ENCODE measurements at places on chromosomes 4 and X.
A peak's percentile ranks its signal among the peaks of the same experiment; 100 is the strongest.

- no peaks in the 10 kb centered on the region for H3K27me3 ChIP-seq
- H3K27ac ChIP-seq: peak overlapping the region; percentile 21
- no peak for DNase-seq
- H3K4me3 ChIP-seq: peak overlapping the region; percentile 73
- H3K4me1 ChIP-seq: no peaks in the 10 kb centered on the region
Measured at GRCh38 chrX:68693481-68694434, 46.3 kb downstream of the STARD8 start.

DNA sequence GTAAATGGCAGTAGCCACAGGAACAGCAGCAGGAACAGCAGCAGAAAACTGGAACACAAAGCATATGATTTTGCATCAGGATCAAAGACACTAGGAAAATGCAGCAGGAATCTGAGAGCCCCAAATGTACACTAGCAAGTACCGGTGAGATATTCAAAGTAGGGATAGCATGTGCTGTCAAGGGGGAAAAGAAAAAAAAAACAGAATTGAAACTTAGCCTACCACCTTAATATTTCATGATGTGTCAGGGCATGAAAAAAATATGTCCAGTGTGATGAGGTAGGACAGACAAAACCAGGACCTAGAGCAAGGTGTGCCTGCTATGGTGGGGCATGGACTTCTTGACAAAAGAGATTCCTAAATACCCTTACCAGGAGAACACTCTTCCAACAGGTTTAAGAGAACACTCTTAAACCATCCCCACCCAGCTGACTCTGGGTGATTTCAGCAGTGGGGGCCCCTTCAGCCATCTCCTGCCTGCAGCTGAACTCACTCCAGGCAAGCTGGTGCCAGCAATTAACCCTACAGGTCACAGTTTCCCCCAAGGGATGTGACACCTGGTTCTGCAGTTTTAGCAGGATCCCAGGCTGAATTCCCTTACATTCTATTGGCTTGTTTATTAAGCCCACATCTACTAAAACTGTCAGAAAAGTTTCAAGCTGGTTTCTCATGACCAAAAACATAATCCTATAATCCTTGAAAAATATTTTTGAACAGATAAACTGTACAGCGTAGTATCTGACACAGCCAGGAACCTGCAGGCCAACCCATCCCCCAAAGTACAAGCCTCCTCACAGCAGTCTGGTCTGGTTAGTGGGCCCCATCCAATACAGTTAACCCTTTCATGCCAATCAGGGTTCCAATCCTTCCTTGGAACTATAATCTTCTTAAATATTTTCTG, 62.9 kb upstream of the FMR1 start:
- no peaks in the 10 kb centered on the region for H3K36me3 ChIP-seq
- no peak overlapping the region for H3K27ac ChIP-seq
- no peaks in the 10 kb centered on the region for H3K27me3 ChIP-seq
- DNase-seq: no peak
- no peak overlapping the region for H3K4me3 ChIP-seq
- H3K4me1 ChIP-seq: no peaks in the 10 kb centered on the region

DNA sequence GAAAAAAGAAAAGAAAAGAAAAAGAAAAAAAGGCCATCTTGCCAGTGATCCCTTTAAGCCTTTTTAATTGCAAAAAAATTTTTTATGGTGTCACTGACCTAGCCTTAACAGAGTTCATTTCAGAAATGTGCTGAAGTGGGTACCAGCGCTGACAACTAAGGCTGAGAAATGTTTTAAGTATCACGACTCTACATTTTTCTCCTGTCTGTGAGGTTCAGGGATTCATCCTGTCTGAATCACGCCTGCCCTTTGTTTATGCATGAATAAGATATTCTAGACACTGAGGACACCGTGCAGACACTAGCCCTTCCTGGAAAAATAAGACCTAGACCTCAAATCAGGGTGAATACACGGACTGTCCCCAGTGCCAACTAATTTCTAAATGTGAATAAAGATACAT, 154.4 kb upstream of the NOCT start:
- H3K36me3 ChIP-seq: no peaks in the 10 kb centered on the region
- no peak for DNase-seq
- H3K27ac ChIP-seq: no peak overlapping the region
- no peaks in the 10 kb centered on the region for H3K4me1 ChIP-seq
- H3K4me3 ChIP-seq: no peak overlapping the region

- no peaks in the 10 kb centered on the region for H3K4me1 ChIP-seq
- H3K27ac ChIP-seq: no peak overlapping the region
- no peak overlapping the region for H3K4me3 ChIP-seq
- no peaks in the 10 kb centered on the region for H3K27me3 ChIP-seq
- no peak for DNase-seq
Measured at GRCh38 chr4:61273233-61273632, 73.1 kb downstream of the ADGRL3 start.

- no peak overlapping the region for H3K4me3 ChIP-seq
- no peaks in the 10 kb centered on the region for H3K4me1 ChIP-seq
- H3K27me3 ChIP-seq: no peaks in the 10 kb centered on the region
- H3K27ac ChIP-seq: no peak overlapping the region
Measured at GRCh38 chr4:28232951-28233350, 1372.3 kb downstream of the STIM2 start.

DNA sequence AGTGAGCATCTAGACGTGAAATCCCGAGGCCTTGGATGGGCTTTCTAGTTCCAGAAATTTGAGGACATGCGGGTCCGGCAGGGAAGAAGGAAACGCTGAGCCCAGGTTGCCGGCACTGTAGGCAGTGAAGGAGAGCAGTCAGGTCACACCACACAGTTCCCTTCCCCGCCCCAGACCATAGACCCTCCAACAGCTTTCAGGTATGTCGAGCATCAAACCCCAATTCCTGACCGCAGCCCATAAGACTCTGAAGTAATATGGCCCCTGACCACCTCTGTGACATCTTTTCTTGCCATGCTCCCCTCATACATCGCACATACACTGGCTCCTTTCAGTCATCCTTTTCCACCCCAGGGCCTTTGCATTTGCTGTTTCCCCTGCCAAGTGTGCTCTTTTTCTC, 23.0 kb downstream of the RTL5 start:
- no peaks in the 10 kb centered on the region for H3K4me1 ChIP-seq
- DNase-seq: no peak
- H3K36me3 ChIP-seq: no peaks in the 10 kb centered on the region
- H3K27me3 ChIP-seq: no peaks in the 10 kb centered on the region

GRCh38 chr4:76108467-76109181, 34.1 kb downstream of the ART3 start:
- H3K27me3 ChIP-seq: no peaks in the 10 kb centered on the region
- H3K27ac ChIP-seq: no peak overlapping the region
- H3K4me1 ChIP-seq: no peaks in the 10 kb centered on the region
- no peak for DNase-seq
- H3K4me3 ChIP-seq: no peak overlapping the region

DNA sequence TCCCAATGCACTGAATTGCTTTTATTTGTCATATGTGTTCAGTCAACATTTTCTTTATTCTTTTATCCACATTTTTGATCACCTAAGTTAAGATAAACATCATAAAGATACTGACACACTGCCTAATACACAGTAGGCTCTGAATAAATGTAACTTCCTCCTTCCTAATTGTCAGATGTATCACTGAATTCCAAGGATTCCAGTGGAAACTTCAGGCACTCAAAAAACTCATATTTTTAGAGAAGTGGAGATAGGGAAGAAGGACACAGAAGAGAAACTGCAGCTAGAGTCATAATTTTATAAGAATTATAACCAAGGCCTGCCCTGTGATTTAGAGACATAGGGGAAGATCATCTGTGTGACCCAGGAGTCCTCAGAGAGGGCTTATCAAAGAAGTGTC, 753.3 kb downstream of the ADGRL3 start:
- H3K4me3 ChIP-seq: no peak overlapping the region
- H3K27ac ChIP-seq: no peak overlapping the region
- DNase-seq: no peak
- H3K4me1 ChIP-seq: no peaks in the 10 kb centered on the region

DNA sequence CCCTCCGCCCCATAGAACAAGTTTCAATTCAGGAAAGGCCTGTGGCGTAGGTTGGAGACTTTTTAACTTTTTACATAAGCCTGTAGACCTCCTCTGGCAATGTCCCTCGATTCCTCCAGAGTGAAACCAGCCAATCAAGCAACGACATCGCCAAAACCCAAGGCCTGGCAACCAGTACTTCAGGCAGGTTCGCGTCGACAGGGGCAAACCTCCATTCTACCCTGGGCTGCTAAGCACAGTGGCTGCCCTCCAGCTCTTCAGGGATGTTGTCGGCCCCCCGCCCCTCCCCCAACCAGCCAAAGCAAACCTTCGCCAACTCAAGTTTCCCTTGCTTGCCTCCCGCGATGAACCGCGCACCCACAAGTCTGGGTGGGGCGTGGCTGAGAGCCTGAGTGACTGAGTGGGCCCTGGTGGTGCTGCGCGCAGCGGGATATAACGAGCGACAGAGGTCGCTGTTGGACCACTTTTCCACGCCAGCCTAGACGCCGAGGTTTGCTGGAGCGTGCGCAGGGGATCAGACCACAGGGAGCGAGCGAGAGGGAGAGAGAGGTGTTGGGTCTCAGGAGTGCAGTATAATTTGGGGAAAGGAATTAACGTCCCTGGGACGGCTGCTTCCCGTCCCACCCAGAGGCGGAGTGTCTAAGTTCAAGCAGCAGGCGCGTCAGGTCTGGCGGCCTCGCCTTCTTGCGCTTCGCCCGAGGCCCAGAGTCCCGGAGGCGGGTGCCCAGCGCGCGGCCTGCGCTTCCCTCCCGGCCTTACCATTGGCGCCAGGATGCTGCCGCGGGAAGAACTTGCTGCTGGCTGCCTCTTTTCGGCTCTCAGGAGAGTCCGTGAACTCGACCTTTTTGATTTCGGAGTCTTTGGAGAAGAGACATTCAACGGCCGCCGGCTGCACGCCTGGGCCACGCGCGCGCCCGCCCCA, 9.0 kb upstream of the PITX2 start:
- peak overlapping the region; percentile 69 for H3K4me3 ChIP-seq
- no peak overlapping the region for H3K27ac ChIP-seq
- H3K4me1 ChIP-seq: peaks cover 6% of the 10 kb centered on the region
- peaks cover 97% of the 10 kb centered on the region for H3K27me3 ChIP-seq

DNA sequence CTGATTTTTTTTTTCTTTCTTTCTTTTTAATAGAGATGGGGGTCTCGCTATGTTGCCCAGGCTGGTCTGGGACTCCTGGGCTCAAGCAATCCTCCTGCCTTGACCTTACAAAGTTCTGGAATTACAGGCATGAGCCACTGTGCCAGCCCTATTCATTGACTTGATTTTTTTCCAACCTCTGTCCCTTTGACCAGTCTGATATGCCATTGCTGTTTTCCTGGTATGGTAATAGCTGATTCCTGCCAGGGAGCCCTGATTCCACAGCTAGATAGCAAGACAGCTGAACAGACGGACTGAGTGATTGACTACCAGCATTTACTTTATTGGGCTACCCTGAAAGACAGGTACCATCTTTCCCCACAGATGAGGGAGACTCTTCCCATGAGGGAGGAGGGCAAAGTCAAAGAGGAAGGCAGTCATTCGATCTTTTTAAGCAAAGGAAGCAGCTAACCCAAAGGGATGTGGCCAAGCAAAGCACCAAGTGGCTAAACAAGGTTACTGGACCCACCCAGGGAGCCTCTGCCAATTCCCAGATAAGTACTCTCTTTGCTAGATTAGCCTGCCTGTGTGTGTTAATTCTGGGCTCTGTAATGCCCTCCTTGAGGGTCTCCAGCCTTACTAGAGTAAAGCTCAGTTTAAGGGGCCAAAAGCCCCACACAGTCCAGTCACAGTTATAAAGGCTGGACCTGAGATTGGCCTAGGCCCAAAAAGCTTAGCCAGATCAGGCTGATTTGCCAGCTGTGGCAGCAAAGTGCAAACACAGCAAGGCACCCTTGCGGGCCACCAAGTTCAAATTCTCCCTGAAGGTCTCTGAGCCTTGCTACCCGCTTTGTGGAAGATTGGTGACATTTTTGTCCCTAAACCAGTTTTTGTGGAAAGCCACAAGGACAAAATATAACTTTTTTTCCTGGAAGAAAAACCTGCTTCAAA, 192.4 kb upstream of the GPC4 start:
- H3K4me1 ChIP-seq: no peaks in the 10 kb centered on the region
- H3K36me3 ChIP-seq: no peaks in the 10 kb centered on the region
- H3K27ac ChIP-seq: no peak overlapping the region
- H3K27me3 ChIP-seq: no peaks in the 10 kb centered on the region

GRCh38 chr4:139777757-139778156, 112.1 kb downstream of the MGST2 start:
- no peaks in the 10 kb centered on the region for H3K36me3 ChIP-seq
- no peak overlapping the region for H3K4me3 ChIP-seq
- no peak overlapping the region for H3K27ac ChIP-seq
